Kidney (tissue), 22 donors: ENCODE measurements at places on chromosomes 2 and 18. TPM values are rescaled to one million over a fixed set of nuclear protein-coding genes. Genes with fewer than 3 reads are reported as not detected.

DNA sequence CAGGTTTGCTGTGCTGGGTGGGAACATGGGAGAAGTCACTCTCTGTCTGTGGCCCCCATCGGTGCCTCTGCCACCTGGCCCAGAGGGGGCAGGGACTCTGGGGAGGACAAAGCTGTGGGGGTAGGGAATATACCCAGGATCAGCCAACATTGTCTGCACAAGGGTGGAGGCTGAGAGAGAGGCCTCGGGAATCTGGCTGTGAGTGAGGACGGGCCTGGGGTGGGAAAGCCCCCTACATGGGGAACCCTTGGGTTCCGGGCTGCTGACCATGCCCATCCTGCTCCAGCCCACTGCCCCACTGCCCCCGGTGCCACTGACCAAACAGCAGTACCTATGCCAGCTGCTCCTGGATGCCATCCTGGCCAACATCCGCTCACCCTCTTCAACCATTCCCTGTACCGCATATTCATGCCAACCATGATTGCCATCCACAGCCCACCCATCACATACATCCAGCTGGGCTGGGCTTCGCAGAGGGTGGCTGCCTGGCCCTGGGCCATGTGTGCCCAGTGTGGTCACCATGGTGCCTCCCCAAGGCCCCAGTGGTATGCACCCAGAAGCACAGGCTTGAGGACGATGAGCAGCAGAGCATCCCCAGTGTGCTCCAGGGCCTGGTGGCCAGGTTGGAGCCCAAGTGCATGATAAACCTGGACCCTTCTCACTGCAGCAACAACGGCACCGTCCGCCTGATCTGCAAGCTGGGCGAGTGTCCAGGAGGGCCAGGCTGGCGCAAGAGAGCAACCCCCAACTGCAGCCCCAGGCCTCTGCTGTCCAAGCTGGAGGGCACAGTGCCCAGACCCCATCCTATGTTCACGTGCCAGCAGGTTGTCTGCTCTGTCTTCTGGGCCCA lies 6.9 kb upstream of the POTEF start:
- H3K4me3 ChIP-seq, result no peak overlapping the region
- H3K4me1 ChIP-seq, result no peaks in the 10 kb centered on the region
- H3K36me3 ChIP-seq, result no peaks in the 10 kb centered on the region
- no peaks in the 10 kb centered on the region for H3K27me3 ChIP-seq

The ELOA2 gene
- polyA plus RNA-seq, result not detected

DNA sequence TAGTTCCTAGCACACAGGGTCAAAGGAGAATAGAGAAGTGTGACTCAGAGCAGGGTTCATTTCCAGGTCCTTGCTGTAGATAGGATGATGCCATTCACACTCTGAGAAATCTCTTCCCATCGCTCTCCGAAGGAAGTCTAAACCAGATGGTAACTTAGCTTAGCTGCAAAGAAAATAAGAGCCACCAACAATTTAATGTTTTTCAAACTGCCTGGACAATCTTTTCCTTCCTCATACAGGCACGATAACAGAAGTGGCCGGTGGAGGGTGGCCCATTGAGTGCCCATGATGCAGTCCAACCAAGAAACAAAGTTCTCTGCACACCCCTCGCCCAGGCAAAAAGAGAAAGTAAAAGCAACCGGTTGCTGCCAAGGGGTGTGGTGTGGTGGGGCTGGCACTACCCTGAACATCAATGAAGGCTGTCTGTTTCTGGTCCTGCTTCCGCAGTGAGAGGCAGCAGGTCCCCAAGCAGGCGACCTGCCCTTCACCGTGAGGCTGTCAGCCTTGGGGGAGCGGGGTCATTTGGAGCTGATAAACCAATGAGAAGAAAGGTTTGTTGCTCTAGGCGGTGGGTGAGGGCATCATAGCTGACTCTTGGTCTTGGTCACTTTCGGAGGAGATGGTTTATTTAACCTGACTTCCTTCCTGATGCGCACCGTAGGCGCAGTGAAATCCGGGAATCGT lies 105.6 kb upstream of the CD302 start:
- no peak for DNase-seq
- peak overlapping the region; percentile 10 for H3K27ac ChIP-seq

- no peak overlapping the region for H3K27ac ChIP-seq
- H3K4me3 ChIP-seq, result no peak overlapping the region
- no peaks in the 10 kb centered on the region for H3K27me3 ChIP-seq
- no peak for DNase-seq
- no peaks in the 10 kb centered on the region for H3K4me1 ChIP-seq
Observed at GRCh38 chr2:143560724-143561123, 431.5 kb downstream of the ARHGAP15 start.

The COLEC12 gene
- 1.3 TPM for polyA plus RNA-seq

The CAD gene
- polyA plus RNA-seq, result 8.8 TPM

- no peak overlapping the region for H3K4me3 ChIP-seq
- H3K36me3 ChIP-seq, result no peaks in the 10 kb centered on the region
- H3K27me3 ChIP-seq, result no peaks in the 10 kb centered on the region
Observed at GRCh38 chr18:10320791-10321190, 133.6 kb upstream of the APCDD1 start.

The FEV gene
- not detected for polyA plus RNA-seq

- no peaks in the 10 kb centered on the region for H3K36me3 ChIP-seq
- H3K4me1 ChIP-seq, result no peaks in the 10 kb centered on the region
- no peaks in the 10 kb centered on the region for H3K27me3 ChIP-seq
- H3K27ac ChIP-seq, result no peak overlapping the region
- no peak overlapping the region for H3K4me3 ChIP-seq
- no peak for DNase-seq
Observed at GRCh38 chr2:114784890-114785583, 342.6 kb downstream of the DPP10 start.

DNA sequence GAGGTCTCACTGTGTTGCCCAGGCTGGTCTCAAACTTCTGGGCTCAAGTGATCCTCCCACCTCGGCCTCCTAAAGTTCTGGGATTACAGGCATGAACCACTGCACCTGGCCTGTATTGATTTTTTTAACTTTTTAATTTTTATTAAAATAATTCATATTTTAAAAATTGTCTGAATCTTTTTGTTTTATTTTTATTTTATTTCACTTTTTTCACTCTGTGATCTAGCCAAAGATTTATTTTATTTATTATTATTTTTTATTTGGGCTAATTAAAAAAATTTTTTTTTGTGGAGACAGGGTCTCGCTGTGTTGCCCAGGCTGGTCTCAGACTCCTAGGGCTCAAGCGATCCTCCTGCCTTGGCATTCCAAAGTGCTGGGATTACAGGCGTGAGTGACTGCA lies 14.1 kb downstream of the UGGT1 start:
- H3K27me3 ChIP-seq, result no peaks in the 10 kb centered on the region
- H3K36me3 ChIP-seq, result peaks cover 10% of the 10 kb centered on the region
- H3K4me1 ChIP-seq, result no peaks in the 10 kb centered on the region
- H3K27ac ChIP-seq, result no peak overlapping the region
- no peak for DNase-seq

DNA sequence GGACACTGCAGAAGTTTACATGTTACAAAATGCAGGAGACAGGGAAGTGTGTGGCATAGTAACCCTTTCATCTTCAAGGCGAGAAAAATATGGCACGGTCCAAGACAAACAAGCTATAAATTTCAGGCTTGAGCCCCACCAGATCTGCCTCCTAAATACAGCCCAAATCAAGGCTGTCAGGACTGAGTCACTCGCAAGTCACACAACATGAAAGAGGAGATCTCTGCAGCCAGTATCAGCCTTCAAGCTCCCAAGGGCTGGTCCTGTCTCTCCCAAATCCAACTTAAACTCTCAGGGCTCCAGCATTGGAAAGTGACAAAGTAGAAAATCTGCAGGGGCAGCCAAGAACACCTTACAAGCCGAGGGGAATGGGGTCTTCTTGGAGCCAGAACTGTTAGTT lies 106.3 kb upstream of the GATA6 start:
- no peak for DNase-seq
- H3K27ac ChIP-seq, result no peak overlapping the region
- no peak overlapping the region for H3K4me3 ChIP-seq

The ST6GAL2 gene
- polyA plus RNA-seq, result 0.22 TPM

The GCKR gene
- not detected for polyA plus RNA-seq

DNA sequence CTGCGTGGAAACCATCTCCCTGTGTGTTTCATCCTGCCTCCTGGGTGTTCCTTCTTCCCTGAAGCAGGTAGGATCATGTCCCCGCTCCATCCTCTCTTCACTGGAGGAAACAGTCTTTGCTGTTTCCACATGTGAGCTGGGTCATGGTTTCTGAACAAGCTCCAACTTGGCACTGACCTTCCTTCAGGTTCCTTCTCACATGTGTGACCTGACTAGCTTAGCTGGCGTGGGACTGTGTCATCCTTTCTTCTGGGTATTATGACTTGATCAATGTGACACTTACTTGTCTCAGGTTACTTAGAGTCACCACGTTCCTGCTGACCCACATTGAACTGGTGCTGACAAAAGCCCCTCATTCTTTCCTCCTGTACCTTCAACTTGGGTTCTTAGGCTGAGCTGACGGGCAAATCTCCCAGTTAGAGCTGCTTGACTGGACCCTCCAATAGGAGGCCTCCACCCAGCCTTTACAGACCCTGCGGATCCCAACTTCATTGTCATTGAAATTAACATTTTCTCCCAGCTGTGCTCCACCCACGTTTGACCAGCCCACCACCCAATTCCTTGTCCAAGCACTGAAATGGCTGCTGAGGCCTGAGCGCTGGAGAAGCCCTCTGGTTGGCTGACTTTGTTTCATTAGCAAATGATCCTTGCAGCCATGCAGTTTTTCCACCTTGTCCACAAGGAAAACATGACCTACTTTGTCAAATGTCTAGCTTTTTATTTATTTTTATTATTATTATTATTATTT lies 128.1 kb downstream of the DDX1 start:
- no peak overlapping the region for H3K4me3 ChIP-seq
- H3K27ac ChIP-seq, result no peak overlapping the region
- no peaks in the 10 kb centered on the region for H3K4me1 ChIP-seq
- no peak for DNase-seq
- no peaks in the 10 kb centered on the region for H3K36me3 ChIP-seq

- H3K4me3 ChIP-seq, result no peak overlapping the region
- no peak for DNase-seq
- no peaks in the 10 kb centered on the region for H3K27me3 ChIP-seq
- no peak overlapping the region for H3K27ac ChIP-seq
Observed at GRCh38 chr2:36748166-36748565, 51.7 kb downstream of the VIT start.

GRCh38 chr2:227221120-227221519 lies 56.7 kb downstream of the COL4A3 start:
- H3K4me1 ChIP-seq, result no peaks in the 10 kb centered on the region
- no peaks in the 10 kb centered on the region for H3K27me3 ChIP-seq
- no peak overlapping the region for H3K27ac ChIP-seq
- no peak for DNase-seq
- H3K4me3 ChIP-seq, result no peak overlapping the region
- no peaks in the 10 kb centered on the region for H3K36me3 ChIP-seq

The OXER1 gene
- polyA plus RNA-seq, result 5.4 TPM
